Stimulated activated CD4-positive, alpha-beta T cell treated with anti-CD3 and anti-CD28 coated beads, Interleukin-1b, Interleukin-23, amount 100 ng/mL, for 1 hour (primary cell): ENCODE measurements at places on chromosomes 2 and 18.

- no peak for DNase-seq
Observed at GRCh38 chr18:13306583-13306982, 88.0 kb downstream of the LDLRAD4 start.

GRCh38 chr2:14127765-14128164, 504.8 kb upstream of the LRATD1 start:
- DNase-seq, result no peak

GRCh38 chr2:207072571-207072970, 93.2 kb downstream of the KLF7 start:
- no peak for DNase-seq

- DNase-seq, result no peak
Observed at GRCh38 chr2:44578471-44579093, 216.8 kb downstream of the CAMKMT start.
